AG04449 (cell line): ENCODE measurements at places on chromosomes 13 and 19.

- no peak for DNase-seq
Observed at GRCh38 chr13:46337700-46338099, 49.4 kb downstream of the RUBCNL start.

DNA sequence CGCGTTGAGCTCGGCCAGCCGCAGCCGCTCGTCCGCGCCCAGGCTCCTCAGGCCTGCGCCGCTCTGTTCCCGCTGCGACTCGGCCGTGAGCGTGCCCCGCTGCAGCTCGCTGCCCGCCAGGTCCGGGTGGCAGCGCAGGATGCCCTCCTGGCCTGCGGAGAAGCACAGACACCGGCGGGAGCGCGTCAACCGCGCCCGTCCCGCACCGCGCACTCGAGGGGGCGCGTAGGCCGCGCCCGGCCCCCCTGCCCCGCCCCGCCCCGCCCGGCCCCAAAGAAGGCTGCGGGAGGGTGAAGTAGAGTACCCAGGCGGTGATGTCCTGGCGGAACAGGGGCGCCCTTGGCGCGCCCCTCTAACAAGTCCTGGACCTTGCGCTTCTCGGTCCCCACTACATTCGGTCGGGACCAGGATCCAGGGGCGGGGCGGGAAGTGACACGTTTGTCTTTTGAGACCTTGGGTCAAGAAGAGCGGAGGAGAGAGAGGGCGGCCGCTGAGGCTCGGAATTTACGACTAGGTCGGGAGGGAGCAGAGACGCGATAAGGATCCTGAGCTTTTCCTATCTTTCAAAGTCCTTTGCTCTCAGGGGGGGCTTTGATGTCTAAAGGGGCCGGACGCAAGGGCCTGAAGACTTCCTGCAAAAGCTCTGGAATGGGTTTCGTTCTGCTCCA lies 9.3 kb upstream of the CDX2 start:
- DNase-seq, result no peak

DNA sequence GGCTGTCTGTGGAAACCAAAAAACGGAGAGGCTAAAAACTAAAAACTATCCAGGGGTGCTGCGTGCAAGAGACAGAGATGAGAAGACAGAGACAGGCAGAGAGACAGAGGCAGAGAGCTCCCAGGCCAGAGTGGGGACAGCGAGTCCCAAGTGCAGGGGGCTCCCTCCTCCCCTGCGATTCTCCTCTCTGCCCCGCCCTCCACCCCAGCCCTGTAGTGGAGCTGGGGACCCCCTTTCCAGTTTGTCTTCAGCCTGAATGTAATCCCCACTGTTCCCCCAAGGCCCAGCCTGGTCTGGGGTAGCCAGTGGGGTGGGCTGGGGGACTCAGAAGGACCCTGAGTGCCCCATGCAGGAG lies 2.0 kb downstream of the NFIC start:
- DNase-seq, result no peak

DNA sequence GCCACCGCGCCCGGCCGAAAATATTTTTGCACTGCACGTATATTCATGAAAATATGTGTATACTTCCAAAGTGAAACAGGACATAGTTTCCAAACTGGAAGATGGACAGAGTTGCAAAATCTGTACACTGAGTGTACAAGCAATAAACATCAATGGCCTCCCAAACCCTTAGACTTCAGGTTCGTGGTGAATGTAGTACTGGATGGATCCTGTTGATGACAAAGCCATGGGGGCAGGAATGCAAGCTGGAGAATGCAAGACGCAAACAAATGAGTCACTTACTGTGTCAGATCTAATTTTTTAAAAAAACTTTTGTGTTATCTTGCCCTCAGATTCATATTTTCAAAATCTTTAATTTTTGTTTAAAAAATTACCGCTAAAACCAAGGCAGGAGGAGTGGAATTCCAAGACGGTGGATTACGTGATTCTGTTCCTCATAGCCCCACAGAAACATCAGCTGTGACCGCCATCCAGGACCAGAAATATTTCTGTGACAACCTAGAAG lies 12.7 kb upstream of the LILRA2 start:
- no peak for DNase-seq

GRCh38 chr13:20903164-20903475 lies 574 bp upstream of the XPO4 start:
- no peak for DNase-seq

- no peak for DNase-seq
Observed at GRCh38 chr19:45496349-45496953, 396 bp downstream of the RTN2 start.

DNA sequence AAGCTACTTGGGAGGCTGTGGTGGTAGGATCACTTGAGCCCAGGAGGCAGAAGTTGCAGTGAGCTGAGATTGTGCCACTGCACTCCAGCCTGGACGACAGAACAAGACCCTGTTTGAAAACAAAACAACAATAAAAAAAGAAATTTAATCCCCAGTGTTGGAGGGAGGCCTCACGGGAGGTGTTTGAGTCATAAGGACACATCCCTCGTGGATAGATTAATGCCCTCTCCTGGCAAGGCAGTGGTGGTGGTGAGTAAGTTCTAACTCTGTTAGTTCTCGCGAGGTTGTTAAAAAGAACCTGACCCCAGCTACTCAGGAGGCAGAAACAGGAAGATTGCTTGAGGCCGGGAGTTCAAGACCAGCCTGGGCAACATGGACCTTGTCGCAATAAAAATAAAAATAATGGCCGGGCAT lies 27.6 kb upstream of the SIN3B start:
- DNase-seq, result no peak

- no peak for DNase-seq
Observed at GRCh38 chr13:33287142-33287882, 1.8 kb upstream of the STARD13 start.

GRCh38 chr19:46472592-46472991 lies 1.2 kb upstream of the PNMA8A start:
- no peak for DNase-seq

GRCh38 chr13:31761951-31762350 lies 22.6 kb downstream of the RXFP2 start:
- DNase-seq, result no peak
